ENCODE measurements at places on chromosomes 4 and X. TPM values are rescaled to one million over a fixed set of nuclear protein-coding genes. Genes with fewer than 3 reads are reported as not detected.

The GCNA gene
- polyA plus RNA-seq = 0.08 TPM

The JCHAIN gene
- polyA plus RNA-seq = 0.81 TPM

The DRP2 gene
- not detected for polyA plus RNA-seq

The ARHGAP6 gene
- not detected for polyA plus RNA-seq

The SHROOM2 gene
- not detected for polyA plus RNA-seq

The PDGFRA gene
- polyA plus RNA-seq = not detected

The TLR10 gene
- polyA plus RNA-seq = 0.33 TPM

The CEP135 gene
- 8.9 TPM for polyA plus RNA-seq

The FREM3 gene
- not detected for polyA plus RNA-seq

The CCDC110 gene
- 0.86 TPM for polyA plus RNA-seq

The TAF7L gene
- not detected for polyA plus RNA-seq

The RBM46 gene
- polyA plus RNA-seq = not detected

The DCAF8L2 gene
- polyA plus RNA-seq = not detected

The NPY2R gene
- polyA plus RNA-seq = not detected

The AFM gene
- polyA plus RNA-seq = not detected

The IL3RA gene
- polyA plus RNA-seq = 0.12 TPM

The BEX1 gene
- polyA plus RNA-seq = 0.25 TPM

The STARD8 gene
- polyA plus RNA-seq = 0.04 TPM

The SCML2 gene
- 1.7 TPM for polyA plus RNA-seq

The MAGEE2 gene
- not detected for polyA plus RNA-seq

The SOWAHB gene
- 0.05 TPM for polyA plus RNA-seq

The GUCY1A1 gene
- not detected for polyA plus RNA-seq

The PPBP gene
- not detected for polyA plus RNA-seq

The KCND1 gene
- polyA plus RNA-seq = 0.07 TPM

The OTC gene
- polyA plus RNA-seq = not detected

The ALB gene
- polyA plus RNA-seq = not detected

The MID2 gene
- 16.2 TPM for polyA plus RNA-seq

The XG gene
- polyA plus RNA-seq = not detected

The PNMA6F gene
- not detected for polyA plus RNA-seq

The LINC00632 gene
- polyA plus RNA-seq = not detected

The TAF9B gene
- 29.3 TPM for polyA plus RNA-seq

The HERC6 gene
- 20.0 TPM for polyA plus RNA-seq

The HAND2 gene
- not detected for polyA plus RNA-seq

The ASB9 gene
- polyA plus RNA-seq = 2.4 TPM

The CFAP47 gene
- not detected for polyA plus RNA-seq

The P2RY4 gene
- polyA plus RNA-seq = not detected

The GABRE gene
- not detected for polyA plus RNA-seq

The FAM9B gene
- not detected for polyA plus RNA-seq

The ARFIP1 gene
- polyA plus RNA-seq = 17.2 TPM

The PGAM4 gene
- polyA plus RNA-seq = not detected

The TIGD4 gene
- 0.13 TPM for polyA plus RNA-seq

The GABRG1 gene
- not detected for polyA plus RNA-seq

The SSX2B gene
- polyA plus RNA-seq = not detected

The BEX5 gene
- 11.5 TPM for polyA plus RNA-seq

The C4orf50 gene
- not detected for polyA plus RNA-seq

The CDKL2 gene
- polyA plus RNA-seq = 0.18 TPM

The TEC gene
- polyA plus RNA-seq = 0.91 TPM

The SMPX gene
- polyA plus RNA-seq = not detected

The FAT4 gene
- not detected for polyA plus RNA-seq

The GAGE2A gene
- polyA plus RNA-seq = not detected

The GPR173 gene
- polyA plus RNA-seq = not detected

The DBET gene
- not detected for polyA plus RNA-seq

The MAGEA12 gene
- polyA plus RNA-seq = not detected
